Activated CD8-positive, alpha-beta memory T cell treated with anti-CD3 and anti-CD28 coated beads for 4 hours (primary cell): ENCODE measurements at places on chromosomes 6 and 20.

DNA sequence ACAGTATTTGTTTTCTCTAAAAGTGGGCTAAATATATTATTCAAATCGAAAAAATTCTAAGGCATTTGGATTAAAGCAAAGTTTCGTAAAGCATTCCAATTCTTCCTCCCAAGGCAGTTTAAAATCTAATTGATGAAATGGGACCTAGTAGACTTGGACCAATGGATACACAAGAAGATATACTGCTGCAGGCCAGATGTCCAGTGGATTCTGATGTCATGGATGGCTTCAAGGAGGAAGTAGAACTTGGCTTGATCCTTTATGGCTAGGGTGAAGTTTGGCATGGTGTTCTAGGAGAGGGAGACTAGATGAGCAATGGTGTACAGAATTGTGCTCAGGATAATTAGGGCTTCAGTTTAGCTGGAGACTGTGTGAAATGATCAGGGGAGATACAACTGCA lies 559.5 kb upstream of the MMS22L start:
- no peak for DNase-seq

- DNase-seq = no peak
Observed at GRCh38 chr20:10733122-10733521, 59.3 kb upstream of the JAG1 start.

- no peak for DNase-seq
Observed at GRCh38 chr6:142725024-142725770, 219.8 kb downstream of the HIVEP2 start.

- DNase-seq = no peak
Observed at GRCh38 chr6:168053957-168054471, 25.0 kb downstream of the FRMD1 start.

- DNase-seq = no peak
Observed at GRCh38 chr6:42453654-42454427, 2.1 kb upstream of the TRERF1 start.

- no peak for DNase-seq
Observed at GRCh38 chr20:62964700-62965099, 12.2 kb downstream of the SLC17A9 start.

DNA sequence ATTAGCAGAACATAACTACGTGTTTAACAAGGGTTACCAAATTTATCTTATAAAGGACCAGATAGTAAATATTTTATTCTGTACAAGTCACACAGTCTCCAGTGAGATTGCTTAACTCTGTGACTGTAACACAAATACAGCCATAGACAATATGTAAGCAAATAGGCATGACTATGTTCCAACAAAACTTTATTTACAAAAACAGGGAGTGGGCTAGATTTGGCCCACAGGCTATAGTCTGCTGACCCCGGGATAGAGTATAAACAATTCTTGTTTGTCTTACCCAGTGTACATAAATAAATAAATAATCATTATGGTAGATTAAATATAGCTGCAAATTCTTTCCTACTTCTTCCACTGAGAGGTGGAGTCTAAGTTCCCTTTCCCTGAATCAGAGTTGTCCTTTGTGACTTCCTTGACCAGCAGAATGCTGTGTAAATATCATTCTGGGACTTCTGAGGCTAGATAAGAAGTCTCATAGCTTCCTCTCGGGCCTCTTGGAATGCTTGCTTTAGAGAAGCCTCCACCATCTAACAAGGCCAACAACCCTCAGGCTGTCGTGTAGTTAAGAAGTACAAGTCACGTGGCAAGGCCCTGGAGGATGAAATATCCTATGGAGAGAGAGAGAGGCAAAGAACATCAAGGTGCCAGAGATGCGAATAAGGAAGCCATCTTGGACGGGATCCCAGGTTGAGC lies 59.1 kb upstream of the TMEM244 start:
- DNase-seq = no peak

DNA sequence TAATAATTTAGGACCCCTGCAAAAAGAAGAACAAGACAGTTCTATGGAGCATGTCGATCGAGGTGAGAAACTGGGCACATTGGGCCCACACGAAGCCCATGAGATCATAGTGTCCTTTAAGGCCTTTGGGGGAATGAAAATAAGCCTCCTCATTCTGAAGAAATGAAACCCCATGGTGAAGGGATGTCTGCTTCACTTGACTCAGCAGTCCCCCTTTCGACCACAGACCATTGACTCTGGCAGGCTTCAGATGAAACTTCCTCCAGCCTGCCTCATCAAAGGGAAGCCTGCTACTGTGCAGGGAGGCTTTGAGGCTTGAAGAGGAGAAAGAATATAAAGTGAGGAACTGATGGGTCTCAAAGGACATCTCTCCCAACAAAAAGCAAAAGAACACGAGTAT lies 144.2 kb upstream of the FBXL4 start:
- no peak for DNase-seq
